Foreskin keratinocyte (primary cell): ENCODE measurements at places on chromosomes 11 and 22.

- DNase-seq: peak; percentile 60
Observed at GRCh38 chr22:34414467-34415440, 494.5 kb upstream of the LARGE1 start.

GRCh38 chr22:49023161-49023878 lies 804.4 kb downstream of the BRD1 start:
- DNase-seq: no peak

- DNase-seq: no peak
Observed at GRCh38 chr22:36493690-36494110, 12.3 kb upstream of the TXN2 start.

- DNase-seq: no peak
Observed at GRCh38 chr11:127023991-127024390, 23.4 kb upstream of the KIRREL3 start.

GRCh38 chr11:121613724-121614123 lies 161.0 kb upstream of the SORL1-AS1 start:
- no peak for DNase-seq

GRCh38 chr11:57432714-57433163 lies 5.8 kb upstream of the SLC43A3 start:
- no peak for DNase-seq

- no peak for DNase-seq
Observed at GRCh38 chr11:112247201-112247600, 13.5 kb downstream of the PLET1 start.

DNA sequence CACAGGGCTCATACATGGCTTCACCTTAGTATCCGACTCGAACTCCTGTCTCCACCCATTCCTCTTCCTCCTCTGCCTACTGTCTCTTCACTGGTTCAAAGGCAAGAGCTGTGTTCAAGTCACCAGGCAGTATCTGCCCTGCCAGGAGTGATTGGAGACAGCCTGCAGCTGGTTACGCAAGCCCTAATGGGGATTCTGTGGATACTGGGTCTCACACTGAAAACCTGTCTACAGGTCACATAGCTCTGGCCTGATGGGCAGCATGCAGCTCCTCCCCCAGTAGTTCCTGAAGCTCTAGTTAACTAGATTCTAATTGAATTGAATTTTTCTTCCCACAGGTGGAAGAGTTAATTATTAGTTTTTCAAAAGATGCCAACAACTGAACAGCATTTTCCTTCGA lies 332.2 kb downstream of the TMEM135 start:
- DNase-seq: no peak

DNA sequence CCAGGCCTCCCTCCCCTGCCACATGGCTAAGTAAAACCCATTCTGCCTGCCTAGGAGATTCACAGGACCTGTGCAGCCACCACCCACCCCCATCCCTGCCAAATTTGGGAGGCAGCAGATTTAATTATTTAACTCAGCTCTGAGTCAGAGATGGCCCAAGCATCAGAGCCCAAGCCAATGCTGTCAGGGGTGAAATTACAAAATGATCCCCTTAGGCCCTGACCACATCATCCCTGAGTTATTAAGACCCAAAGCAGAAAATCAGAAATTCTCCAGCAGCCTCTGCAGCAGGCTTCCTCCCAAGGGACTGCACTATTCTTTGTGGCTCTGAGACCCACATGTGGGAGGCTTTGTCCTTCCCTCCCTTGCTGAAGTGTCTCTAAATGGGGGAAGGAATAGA lies 52.8 kb upstream of the RRAS2 start:
- DNase-seq: peak; percentile 69

DNA sequence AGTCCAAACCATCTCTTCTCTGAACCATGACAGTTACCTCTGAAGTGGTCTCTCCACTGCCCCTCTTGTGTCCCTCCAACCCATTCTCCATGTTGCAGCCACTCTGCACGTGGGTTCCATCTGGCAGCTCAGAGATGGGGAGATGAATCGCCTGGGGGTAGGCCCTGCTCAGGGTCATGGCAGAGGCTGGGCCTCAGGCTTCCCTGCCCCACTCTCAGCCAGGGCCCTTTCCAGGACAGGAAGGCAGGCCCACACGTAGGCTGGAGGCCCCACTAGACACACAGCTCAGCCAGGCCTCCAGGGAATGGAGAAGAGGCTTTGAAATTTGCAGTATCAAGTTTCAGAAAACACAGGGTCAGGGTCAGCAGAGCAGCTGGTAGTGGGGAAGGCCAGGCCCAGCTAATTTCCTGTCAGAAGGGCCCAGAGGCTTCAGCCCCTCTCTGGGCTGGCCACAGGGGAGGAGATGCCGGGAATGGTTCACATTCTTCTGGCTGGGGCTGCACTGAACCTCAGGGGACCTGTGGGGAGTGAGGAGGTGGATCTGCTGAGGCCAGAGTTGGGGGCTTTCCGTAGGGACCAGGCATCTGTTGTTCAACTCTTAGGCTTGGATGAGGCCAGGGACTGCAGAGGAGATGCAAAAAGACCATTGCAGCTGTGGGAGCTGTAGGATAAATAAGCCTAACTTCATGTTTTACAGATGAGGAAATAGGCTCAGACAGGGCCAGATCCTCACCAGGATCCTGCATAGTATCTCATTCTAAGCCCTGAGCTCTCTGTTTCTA lies 101.6 kb downstream of the SWAP70 start:
- DNase-seq: no peak

DNA sequence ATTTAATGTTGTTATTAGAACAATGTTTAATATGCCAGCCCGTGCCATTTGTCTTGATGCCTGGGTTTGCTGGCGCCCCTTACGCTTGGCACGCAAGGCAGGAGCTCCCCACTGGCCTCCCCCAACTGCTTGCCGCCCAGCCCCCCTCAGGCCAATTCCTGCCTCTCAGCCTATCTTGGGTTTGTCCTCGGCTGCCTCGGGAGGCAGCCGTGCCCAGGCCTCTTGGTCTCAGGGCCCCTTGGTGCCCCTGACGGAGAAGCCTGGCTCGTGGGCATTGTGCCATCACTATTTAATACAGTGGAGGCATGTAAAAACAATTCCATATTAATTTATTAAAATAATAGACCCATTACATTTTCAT lies 119.8 kb downstream of the KCNQ1OT1 start:
- DNase-seq: no peak

DNA sequence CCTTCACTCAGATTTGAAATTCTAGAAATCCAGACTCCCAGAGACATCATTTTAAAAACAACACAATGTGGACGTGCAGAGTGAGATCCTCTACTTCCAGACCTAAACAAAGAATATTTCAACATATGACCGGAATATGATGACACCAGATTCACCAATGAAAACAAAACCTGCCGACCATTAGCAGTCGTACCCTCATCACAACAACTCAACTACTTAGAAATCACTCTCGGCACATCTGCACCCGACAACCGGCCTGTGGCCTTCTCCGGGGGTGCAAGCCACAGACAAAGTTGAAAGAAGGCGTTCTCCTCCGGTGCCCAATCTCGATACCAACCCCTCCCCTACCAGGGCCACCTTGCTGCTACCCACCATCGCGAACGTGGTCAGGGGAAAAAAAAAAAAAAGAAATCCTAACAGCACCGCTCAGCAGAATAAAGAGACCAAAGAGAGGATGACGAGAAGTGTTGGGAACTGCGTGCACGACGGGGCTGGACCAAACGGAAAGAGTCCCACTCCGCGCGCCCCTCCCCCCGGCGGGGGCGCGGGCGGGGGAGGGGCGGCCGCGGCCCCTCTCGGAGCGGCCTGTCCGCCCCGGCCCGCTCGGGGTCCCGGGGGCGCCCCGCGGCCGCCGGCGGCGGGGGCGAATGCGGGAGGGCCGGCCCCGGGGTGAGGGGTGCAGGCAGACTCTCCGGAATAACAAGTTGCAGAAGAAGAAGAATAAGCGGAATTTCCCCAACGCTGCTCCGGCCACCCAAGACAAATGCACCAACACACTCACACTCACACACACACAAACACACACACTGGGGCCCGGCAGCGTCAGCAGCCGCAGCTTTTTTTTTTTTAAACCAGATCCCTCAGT lies 1.7 kb downstream of the PHF21A start:
- DNase-seq: peak; percentile 37

GRCh38 chr22:46673205-46673604 lies 53.0 kb downstream of the GRAMD4 start:
- no peak for DNase-seq

DNA sequence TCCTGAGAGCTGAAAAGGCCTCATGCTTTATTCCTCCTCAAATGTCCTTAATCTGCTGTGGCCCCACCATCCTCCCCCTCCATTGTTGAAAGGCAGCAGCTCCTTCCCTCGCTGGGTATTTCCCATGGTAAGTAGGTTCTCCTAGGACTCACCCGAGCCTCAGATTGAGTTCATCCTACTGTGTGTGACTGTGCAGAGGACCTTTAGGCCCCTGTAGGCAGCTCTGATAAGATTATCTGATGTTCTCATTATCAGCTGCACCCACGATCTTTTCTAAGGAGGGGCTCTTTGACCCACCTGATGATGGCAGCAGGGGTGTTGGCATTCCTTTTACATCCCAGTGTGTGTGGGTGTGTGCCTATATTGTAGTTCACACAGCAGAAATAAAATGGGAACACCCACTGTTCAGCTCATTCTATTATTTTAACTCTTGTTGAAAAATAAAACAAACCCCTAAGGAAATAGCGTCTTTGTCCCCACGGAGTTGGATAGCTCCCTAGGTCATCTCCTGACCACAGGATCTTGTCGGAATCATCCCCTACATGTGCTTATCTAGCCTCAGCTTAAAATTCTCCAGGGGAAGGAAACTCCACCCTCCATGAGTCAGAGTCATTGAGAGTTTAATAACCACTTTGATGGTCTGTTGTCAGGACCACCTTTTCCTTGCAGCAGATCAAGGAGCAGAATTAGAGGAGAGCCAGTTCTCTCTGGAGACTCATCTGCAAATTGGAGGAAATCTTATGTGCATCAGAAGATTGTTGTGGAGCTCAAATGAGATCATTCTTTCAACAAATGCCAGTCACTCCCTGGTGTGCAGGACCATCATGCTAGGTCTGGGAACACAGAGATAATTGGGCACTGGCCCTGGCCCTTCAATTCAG lies 19.3 kb downstream of the ENDOD1 start:
- DNase-seq: no peak

DNA sequence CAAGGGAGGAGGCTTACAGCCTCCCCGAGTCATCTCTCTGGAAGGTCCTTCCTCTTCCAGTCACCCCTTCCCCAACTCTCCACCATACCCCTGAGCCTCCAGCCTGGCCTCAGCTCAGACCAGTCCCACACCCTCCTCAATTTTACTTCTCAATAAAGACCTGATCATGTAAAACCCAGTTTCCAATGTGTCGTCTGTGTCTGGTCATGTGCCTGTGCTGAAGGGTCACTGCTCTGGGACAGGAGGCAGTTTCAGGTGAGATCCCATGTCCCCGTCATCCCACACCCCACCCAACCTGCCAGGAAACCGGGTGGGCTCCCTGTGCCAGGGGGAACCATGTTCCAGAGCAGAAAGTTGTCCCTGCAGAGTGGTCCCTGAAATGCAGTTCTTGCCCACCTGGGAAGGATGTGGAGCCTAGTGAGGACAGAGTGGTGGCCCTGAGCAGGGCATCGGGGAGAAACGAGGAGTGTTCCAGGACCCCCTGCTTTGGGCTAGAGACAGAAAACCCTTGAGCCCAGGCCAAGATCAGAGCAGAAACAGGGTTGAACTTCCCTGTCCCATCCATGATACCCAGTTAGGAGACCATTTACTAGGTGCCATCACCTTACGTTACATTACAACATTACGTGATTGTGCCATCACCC lies 19.4 kb downstream of the IGLL5 start:
- no peak for DNase-seq

DNA sequence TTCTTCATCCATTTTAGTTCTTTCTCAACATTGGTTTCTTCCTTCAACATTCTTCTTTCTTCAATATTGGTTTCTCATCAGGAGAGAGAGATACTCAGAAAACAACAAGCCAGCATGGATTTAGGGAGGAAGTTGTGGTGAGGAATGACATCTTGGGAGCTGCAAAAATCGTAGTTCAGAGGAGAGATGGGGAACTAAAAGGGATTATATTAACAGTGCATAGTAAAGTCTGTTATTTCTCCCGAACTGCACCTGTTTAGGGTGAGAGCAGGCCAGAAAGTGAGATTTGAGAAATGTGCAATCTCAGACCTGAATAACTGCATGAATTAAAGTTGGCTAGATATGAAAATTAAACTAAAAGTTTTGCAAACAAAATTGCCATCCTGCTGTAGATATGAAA lies 94.5 kb downstream of the CASP12 start:
- DNase-seq: no peak

- DNase-seq: no peak
Observed at GRCh38 chr11:2576111-2576510, 123.7 kb downstream of the KCNQ1OT1 start.

DNA sequence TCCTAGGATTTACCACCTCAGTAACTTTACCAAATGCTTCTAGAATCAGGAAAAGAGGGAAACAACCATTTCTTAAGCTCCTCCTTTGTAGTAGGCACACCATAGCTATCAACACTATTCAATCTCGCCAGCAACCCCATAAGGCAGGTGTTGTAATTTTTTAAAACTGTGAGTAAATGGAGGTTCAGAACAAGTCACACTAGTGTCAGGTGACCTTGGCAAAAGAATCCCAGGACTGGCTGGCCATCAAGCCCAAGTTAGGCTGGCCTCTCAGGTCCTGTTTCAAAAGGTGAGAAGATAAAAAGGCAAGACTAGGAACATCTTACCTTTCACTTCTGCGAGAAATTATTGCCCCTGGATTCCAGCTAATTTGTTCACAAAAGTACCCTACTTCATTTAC lies 713 bp downstream of the TOP3B start:
- no peak for DNase-seq

DNA sequence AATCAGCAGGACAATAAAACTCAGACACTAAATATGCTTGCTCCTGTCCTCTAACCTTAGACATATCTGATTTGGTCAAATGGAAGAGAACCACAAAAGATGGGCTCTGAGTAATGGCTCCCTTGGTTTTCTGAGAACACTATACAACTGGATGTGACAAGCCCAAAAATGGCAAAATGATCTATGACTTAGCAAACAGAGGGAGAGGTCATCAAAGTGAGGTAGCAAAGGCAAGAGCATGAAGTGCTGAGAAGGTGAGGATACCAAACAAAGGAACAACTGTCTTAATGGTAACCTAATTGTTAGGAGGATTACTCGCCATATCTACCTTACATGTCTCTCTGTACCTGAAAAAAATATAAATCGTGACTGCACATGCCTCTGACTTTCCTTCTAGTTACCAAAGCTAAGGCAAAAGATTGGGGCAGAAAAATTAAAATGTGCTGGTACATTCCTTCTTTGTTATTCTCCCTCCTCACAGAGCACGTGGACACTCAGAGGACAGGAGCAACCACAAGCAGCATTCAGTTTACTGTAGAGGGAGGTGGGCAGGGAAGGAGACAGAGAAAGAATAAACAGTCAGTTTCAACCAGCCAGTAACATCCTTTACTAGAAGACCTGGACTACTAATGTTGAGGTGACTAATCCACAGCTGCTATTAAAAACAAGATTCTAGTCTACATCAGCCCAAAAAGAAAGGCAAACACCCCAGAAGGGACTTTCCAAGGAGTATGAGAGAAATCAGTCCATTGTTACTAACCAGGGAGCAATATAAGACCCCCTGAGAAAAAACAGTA lies 88.8 kb downstream of the AMBRA1 start:
- DNase-seq: no peak
